ENCODE measurements at places on chromosomes 1 and 21. TPM values are rescaled to one million over a fixed set of nuclear protein-coding genes. Genes with fewer than 3 reads are reported as not detected.

DNA sequence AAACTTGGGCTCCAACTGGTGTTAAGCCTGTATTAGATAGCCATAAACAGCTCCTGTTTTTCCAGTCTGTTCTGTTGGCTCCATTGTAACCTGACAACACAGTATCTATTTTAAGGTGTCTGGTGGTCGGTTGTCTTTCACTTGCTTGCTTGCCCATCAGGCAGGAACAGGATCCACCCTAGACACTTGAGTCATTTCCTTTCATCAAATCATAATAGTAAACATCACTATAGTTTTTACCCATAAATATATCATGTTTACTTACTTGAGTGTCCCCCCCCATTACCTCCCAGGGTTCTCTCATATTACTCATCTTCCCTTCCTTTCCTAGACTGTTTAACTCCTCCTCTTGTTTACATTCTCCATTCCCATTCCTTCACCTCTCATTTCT is 2.9 kb downstream of the DDI2 start:
- no peak for DNase-seq
- peaks cover 28% of the 10 kb centered on the region for H3K4me1 ChIP-seq
- H3K27me3 ChIP-seq, result no peaks in the 10 kb centered on the region

DNA sequence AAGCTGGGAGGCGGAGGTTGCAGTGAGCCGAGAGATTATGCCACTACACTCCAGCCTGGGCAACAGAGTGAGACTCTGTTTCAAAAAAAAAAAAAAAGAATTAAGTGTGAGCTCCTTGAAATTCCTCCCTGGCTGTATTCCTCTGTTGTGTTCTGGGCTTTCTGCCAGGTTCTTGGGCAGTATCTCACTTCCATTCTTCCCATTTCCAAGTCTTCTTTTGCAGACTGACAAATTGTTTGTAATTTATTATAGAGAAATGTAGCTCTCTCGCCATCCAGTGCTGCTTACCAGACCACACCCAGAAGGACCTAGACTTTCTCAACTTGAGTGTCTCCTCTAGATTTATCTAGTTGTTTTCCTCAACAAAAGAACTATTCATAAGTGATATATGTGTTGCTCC is 105.0 kb upstream of the ADGRL2 start:
- H3K4me3 ChIP-seq, result no peak overlapping the region
- H3K4me1 ChIP-seq, result peaks cover 28% of the 10 kb centered on the region
- no peak overlapping the region for H3K27ac ChIP-seq
- DNase-seq, result peak; percentile 21
- no peaks in the 10 kb centered on the region for H3K27me3 ChIP-seq

The SPAG17 gene
- total RNA-seq, result 3.3 TPM

- H3K27me3 ChIP-seq, result no peaks in the 10 kb centered on the region
- H3K4me1 ChIP-seq, result no peaks in the 10 kb centered on the region
- H3K36me3 ChIP-seq, result no peaks in the 10 kb centered on the region
- H3K4me3 ChIP-seq, result no peak overlapping the region
- no peak overlapping the region for H3K27ac ChIP-seq
Observed at GRCh38 chr1:208142590-208143382, 101.4 kb downstream of the PLXNA2 start.

The KPRP gene
- not detected for total RNA-seq

The GREM2 gene
- total RNA-seq, result 5.6 TPM

Data from osteoblast (primary cell).